Stimulated activated CD4-positive, alpha-beta T cell treated with anti-CD3 and anti-CD28 coated beads, Interleukin-15, amount 100 ng/mL, for 24 hours (primary cell): ENCODE measurements at places on chromosomes 1 and 21.

- DNase-seq, result no peak
These were observed 64.9 kb downstream of the TNR start for GRCh38 chr1:175678471-175678870.

DNA sequence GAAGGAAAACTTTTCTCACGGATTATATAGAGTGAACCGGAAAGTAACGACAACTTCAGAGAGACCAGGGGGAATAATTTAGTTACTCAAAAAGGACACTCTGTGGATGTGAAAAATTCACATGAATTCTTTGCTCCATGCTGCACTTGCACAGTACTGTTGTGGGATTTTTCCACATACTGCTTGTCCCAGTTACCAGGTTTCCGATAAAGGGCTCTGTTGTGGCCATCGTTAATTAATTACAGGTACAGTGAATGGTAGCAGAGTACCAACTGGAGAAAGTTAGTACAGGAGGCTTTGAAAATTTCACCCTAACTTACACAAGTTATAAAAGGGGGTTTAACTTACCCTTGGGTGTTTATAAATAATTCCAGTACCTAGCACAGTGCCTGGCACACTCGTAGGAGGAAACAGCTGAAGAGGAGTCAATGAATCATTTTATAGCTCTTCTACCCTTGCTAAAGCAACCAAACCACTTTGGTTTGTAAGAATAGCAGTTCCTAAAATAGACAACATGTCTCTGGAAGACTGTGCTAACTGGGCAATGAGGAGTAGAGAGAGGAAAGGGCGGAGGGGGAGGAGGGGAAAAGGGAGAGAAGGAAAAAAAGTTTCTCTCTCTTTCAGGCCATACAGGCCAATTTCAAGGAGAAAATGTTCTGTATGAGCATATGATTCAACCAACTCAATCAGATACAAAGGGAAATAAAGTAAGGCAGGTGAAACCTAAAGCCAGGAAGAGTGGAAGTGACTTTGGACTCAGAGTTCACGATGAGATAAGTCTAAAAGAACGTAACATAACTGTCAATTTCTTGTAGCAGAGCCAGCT is 98.3 kb upstream of the MAGI3 start:
- no peak for DNase-seq

GRCh38 chr1:156721535-156721934 is 6.7 kb upstream of the METTL25B start:
- no peak for DNase-seq

- no peak for DNase-seq
These were observed 199.1 kb downstream of the DYRK1A start for GRCh38 chr21:37565530-37566223.

- no peak for DNase-seq
These were observed 31.3 kb downstream of the SLC1A7 start for GRCh38 chr1:53111073-53111556.

- DNase-seq, result no peak
These were observed 5.1 kb upstream of the ARHGEF2 start for GRCh38 chr1:155983191-155984024.

DNA sequence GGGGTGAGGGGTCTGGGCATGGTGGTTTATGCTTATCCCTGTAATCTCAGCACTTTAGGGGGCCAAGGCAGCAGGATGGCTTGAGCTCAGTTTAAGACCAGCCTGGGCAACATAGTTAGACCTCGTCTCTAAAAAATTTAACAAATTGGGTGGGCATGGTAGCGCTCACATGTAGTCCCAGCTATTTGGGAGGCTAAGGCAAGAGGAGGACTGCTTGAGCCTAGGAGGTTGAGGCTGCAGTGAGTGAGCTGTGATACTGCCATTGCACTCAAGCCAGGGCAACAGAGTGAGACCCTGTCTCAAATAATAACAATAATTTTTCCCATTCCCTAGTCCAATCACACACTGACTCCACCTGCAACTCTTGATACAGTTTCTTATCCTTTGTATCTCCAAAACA is 6.3 kb downstream of the WASF2 start:
- no peak for DNase-seq

DNA sequence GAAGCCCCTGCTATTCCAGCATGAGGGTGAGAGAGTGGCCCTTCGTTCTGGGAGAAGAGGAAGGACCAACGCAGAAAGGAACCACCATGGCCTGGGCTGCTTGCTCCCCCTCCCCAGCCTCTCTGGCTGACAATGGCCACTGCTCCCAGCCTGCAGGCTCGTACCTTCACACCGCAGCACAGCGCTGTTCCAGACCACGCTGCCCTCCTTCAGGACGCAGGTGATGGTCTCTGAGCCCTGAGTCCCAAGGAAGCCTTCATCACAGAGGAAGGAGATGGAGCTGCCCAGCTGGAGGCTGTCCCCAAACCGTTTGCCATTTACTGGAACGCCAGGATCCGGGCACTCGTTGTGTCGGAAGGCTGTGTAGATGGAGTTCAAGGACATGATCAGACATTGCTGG is 124.9 kb upstream of the HMGB4 start:
- DNase-seq, result no peak

GRCh38 chr1:10626791-10627410 is 152.2 kb downstream of the PEX14 start:
- DNase-seq, result no peak

DNA sequence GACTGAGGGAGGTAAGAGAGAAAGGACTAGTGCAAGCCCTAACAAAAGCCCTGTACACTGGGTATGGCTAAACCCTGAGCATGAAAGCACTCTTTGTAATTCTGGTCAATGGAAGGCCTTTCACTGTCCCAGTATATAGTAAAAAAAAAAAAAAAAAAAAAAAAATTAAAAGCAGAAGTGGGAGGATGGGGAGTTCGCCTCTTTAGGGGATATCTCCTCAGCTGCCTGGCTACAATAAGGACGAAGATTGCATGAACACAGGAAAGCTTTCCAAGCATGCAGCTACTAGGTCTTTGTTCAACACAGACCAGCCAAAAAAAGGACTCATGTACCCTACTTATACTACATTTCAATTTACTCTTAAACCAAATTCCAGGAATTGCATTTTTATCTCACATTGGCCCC is 59.1 kb downstream of the EIF4G3 start:
- no peak for DNase-seq

DNA sequence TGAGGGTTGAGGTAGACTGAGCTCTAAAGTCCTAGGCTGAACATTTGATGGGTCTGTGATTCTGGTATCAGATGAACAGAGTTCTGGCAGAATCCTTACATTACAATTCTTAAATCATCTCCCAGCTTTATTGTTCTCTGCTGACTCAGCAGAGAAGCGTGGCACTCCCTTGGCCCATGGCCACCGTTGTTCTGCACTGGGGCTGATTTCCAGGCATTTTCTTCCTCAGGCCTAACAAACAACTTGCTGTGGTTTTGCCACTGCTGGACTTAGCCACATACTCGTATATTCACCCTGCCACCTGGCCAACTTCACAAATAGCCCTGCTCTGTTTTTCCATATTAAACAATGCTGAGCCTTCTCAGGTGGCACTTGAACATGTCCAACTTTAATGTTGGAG is 223.2 kb downstream of the TNR start:
- no peak for DNase-seq
